ENCODE measurements at places on chromosomes 3 and 15. TPM values are rescaled to one million over a fixed set of nuclear protein-coding genes. Genes with fewer than 3 reads are reported as not detected.

DNA sequence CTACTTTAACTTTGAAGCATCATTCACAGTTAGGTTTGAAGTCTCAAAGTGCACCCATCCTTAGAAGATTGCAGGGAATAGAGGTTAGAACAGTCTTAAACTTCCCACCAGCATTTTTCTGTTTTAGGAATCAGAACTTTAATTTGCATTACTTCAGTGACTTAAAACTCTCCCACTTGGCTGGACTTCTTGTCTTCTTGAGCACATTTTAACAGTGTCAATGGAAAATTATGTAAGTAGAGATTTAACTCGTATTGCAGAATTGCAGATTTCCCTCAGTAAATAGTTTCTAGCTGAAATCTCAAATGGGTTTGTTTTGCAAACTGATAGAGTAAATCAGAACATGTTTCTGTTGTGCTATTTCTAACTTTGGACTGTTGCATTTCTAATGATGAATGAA is 369.6 kb downstream of the OTOL1 start:
- H3K36me3 ChIP-seq = no peaks in the 10 kb centered on the region
- H3K27me3 ChIP-seq = no peaks in the 10 kb centered on the region
- H3K27ac ChIP-seq = no peak overlapping the region
- no peak overlapping the region for H3K4me3 ChIP-seq
- no peaks in the 10 kb centered on the region for H3K4me1 ChIP-seq

DNA sequence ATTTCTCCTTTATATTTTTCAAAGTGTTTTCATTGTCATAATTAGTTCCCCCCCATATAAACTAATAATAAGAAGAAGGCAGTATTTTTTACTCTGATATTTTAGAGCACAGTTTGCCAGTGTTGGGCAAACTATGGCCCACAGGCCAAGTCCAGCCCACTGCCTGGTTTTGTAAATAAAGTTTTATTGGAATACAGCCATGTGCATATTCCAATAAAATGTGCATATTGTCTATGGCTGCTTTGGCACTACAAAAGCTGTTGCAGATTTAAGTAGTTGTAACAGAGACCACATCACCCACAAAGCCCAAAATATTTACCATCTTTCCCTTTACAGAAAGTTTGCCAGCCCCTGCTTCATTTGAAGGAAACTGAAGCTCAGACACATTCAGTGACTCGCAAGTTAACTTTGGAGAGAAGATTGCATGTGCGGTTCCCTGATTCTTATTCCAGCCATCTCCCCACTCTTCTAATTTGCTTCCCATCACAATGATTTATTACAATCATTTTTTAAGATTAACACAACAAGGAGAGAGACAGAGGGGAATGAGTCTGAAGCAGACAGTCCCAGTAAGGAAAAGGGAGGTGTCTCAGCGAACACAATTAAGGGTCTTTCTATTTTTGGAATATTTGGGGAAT is 48.9 kb downstream of the RFTN1 start:
- no peaks in the 10 kb centered on the region for H3K27me3 ChIP-seq
- no peaks in the 10 kb centered on the region for H3K36me3 ChIP-seq
- no peak overlapping the region for H3K4me3 ChIP-seq
- no peak overlapping the region for H3K27ac ChIP-seq

DNA sequence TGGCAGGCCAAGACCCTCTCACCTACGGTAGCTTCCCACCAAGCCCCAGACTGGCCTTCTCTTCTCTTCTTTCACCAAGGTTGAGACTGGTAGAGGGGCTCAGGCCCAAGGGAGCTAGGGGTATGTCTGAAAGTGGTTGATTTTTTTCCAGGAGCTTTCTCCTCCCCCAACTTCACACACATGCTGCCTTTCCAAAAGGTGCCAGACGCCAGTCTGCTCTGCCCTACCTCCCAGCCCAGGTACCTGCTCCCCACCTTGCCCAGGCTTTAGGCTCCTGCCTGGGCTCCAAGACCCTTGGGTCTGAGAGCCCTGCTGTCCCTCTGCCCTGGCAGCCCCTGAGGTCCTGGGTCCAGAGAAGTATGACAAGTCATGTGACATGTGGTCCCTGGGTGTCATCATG is 28.4 kb downstream of the MAPKAPK3 start:
- DNase-seq = no peak
- no peaks in the 10 kb centered on the region for H3K4me1 ChIP-seq
- peaks cover 87% of the 10 kb centered on the region for H3K36me3 ChIP-seq
- no peaks in the 10 kb centered on the region for H3K27me3 ChIP-seq

DNA sequence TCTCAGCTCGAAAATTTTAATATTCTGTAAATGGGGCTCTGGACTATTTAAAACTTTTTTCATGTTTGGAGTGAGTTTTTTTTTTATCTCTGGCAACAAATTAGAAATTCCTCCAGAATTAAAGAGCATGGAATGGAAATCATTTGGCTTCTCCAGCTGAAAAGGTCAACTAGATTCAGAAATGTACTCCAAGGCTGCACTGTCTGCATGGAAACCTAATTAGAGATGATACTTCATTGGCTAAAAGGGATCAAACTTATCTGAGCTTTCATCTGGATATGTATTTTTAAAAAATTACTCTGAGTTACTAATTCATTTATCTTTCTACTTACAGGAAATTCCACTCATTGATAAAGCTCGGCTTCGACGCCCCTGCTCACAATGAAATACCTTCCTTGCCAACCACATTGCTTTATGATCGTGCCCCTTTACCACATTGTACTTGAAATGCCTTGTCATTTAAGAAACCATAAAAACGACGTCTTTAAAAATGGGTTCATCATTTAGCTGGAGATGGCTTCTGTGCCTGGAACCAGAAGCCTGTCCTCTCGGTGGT is 285.5 kb upstream of the ICE2 start:
- H3K27ac ChIP-seq = no peak overlapping the region
- peaks cover 3% of the 10 kb centered on the region for H3K4me1 ChIP-seq
- H3K27me3 ChIP-seq = no peaks in the 10 kb centered on the region
- no peaks in the 10 kb centered on the region for H3K36me3 ChIP-seq

The TICRR gene
- 0.06 TPM for total RNA-seq

The TMA7 gene
- 297 TPM for total RNA-seq

The SCG3 gene
- total RNA-seq = not detected

The CRYGS gene
- total RNA-seq = 2.3 TPM

The B3GALNT1 gene
- 0.33 TPM for total RNA-seq

The GOLGA8S gene
- total RNA-seq = 0.14 TPM
